CD4-positive, alpha-beta T cell (primary cell): ENCODE measurements at places on chromosomes 5 and 9.
A peak's percentile ranks its signal among the peaks of the same experiment; 100 is the strongest.

DNA sequence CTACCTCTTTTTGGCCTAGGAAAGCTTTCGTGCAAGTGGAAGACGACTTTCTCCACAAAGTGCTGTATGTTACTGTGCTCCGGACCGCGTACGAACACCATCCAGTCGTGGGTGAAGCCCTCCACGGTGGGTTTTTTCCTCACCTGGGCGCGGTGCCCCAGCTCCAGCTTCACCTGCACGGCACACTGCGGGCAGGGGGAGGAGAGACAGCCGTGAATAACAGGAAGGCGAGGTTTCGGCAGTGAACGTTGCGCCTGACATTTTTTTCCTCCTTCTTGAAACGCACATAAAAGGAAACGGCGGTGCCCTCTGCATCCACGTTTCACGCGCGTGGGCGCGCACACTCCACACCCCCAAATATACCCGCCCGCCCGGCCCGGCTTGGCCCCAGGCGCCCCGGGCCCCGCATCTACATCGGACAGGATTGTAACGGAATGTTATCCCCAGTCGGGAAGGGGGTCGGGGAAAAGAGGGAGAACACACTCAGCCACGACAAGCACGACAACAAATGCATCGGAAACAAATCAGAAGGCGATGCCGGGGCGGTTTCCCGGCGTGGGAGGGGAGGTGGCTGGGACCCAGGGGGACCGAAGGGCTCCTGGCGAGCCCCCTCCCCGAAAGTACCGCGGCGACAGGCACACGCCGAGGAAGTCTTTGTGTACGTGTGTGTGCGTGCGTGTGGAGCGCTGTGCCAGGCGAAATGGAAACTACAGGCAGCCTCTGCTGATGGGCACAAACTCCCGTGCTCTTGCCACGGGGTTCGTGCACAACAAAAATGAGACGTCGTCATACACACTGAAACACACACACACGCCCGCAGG, 1.4 kb downstream of the MLLT3 start:
- peak; percentile 80 for DNase-seq

- DNase-seq = no peak
These were observed 113.4 kb downstream of the MVB12B start for GRCh38 chr9:126439883-126440653.

DNA sequence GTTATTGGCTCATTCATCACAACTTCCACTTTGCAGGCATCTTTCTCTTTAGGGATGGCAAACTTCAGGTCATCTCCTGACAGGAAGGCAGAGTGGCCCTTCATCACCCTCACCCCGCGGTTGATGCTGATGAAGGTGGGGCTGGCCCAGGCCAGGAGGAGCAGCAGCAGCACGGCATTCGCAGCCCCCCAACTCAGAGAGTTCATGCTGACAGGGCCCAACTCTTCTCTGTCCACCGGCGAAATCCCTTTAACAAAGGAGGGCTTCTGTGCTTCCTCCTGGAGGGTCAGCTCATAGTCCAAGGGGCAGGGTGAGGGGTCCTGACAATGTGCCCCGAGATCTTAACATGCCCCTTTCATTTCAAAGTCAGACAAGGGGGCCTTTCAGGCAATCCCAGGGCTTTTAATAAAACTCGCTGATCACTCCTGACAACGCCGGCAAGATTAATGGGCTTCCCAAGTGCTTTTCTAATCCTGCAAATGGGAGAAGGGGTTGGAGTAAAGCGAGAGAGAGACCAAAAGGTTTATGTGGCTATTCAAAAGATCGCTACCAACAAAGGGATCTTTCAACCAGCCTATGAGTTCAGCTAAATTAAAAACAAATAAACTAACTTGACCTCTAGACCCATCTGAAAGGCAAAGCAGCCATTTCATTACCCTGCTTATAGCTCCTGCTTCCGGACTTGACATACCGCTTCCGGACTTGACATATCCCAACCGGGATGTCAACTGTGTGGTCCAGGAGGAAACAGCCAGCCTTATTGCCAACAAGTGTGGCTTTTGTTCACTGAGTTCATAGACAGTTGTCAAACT, 41.2 kb downstream of the FREM1 start:
- no peak for DNase-seq

DNA sequence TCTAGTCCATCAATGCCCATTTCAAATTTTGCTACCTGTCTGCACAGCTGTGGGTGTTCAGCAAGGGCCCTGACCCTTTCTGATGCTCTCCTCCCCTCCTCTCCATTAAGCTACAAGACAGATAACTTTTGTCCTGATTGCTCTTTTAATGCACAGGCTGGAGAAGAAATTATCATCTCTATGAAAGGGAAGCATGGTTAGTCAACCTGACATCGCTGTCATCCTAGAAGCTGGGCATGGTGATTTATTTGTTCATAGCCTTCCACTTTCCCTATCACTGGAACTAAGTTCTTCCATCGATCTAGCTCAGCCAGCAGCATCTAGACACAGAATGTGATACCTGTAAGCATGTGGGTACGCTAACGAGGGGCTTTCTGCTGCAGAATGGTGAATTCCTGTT, 50.1 kb downstream of the SLIT3 start:
- no peak for DNase-seq

GRCh38 chr9:113572076-113572861, 108.7 kb downstream of the RGS3 start:
- DNase-seq = no peak

GRCh38 chr5:82408033-82408432, 129.9 kb upstream of the RPS23 start:
- no peak for DNase-seq

DNA sequence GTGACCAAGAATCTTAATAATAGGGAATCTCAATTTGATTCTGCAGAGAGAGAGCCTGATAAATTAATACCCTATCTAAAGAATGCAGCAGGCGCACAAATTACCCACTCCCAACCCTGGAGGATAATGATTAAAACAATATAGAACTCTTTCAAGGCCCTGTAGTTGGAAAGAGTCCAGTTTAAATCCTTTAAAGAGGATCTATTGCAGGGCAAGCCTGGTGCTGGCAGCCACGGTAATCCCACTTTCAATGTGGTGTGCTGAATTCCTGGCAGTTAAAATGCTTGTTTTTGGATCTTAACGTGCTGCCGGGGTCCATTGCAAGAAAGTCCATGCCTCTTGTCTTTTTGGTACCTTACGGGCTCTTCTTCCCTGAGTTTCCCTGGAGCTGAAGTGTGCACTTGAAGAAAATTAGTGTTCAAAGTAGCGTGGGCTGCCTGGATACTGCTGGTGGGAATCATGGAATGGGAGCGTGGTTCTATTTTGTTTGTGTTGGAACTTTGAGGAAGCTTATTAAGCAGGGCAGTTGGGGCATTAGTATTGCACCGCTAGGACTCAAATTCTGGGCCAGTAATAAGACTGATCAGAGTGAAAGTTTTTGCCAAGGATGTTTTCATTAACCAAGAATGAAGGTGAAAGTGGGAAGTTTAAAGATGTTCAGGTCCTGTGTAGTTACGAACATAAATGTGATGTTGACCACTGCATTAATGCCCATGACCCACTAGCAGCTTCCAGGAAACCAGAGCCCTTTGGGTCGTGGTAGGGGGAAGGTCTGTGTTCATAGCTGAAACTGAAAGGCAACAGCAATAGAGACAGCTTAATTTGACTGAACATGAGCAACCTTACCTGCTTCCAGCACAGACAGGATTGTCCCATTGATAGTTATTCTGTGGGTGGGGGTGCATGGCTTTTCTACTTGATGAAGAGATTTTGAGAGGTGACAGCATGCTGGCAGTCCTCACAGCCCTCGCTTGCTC, 20.8 kb downstream of the MARCHF6 start:
- DNase-seq = no peak

DNA sequence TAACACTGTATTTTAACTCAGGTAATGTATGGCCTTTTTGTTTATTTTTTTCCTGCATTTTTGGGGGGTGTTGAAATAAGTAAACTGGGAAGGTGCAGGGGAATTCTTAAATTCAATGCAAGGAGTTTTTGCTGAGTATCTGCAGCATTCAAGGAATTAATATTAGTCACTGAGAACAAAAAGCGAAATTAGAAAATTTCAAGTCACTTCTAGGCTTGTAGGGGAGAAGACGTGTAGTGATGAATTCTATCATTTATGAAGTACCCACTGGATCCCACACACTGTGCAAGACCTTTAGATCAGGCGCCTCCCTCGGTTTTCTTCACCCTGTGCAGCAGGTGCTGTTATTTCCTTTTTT, 1.2 kb downstream of the EHMT1 start:
- no peak for DNase-seq

DNA sequence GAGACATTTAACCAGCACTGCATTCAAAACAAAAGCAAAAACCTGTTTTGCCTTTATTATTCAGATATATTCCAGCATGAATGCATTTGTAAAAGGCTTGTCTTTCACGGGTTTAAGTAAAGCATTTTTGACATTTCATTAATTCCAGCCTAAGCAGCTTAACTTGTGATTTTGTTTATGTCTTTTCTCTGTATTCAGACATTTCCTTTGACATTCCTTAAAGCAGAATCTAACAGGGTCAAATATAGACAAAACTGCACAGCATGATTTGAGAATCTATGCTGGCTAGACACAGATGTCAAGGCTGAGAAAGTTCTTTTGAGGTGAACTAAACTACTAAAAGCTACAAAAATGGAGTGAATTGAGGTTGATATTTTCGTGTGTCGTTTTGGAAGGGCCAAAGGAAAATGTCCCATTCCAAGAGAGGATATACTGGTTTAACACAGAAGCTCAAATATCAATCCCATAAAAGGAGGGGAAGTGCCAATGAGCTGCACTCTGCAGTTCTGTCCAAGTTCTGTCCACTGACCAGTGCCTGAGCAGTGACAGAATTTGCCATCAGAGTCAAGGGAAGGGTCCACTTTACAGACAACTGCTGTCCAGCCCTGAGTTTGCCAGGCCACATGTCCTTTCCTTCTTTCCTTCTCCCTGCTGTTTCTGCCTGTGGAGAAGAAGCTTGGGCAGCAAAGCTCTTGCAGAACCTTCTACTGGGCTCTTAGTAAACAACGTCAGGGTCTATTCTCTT, 198.7 kb upstream of the KLF9 start:
- DNase-seq = no peak

GRCh38 chr5:72895758-72896157, 60.1 kb upstream of the FCHO2 start:
- DNase-seq = no peak

DNA sequence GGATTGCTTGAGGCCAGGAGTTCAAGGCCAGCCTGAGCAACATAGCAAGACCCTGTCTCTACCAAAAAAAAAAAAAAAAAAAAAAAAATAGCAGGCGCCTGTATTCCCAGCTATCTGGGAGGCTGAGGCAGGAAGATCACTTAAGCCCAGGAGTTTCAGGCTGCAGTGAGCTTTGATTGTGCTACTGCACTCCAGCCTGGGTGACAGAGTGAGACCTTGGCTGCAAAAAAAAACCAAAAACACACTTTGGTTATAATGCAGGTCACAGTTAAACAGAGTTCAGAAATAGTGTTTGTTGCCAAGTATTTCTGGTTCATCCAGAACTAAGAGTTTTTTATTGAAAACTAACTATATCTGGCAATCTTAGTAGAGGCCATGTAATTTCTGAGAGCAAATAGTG, 24.1 kb upstream of the IL6ST start:
- DNase-seq = no peak

GRCh38 chr5:132226516-132227234, 978 bp downstream of the P4HA2 start:
- no peak for DNase-seq

DNA sequence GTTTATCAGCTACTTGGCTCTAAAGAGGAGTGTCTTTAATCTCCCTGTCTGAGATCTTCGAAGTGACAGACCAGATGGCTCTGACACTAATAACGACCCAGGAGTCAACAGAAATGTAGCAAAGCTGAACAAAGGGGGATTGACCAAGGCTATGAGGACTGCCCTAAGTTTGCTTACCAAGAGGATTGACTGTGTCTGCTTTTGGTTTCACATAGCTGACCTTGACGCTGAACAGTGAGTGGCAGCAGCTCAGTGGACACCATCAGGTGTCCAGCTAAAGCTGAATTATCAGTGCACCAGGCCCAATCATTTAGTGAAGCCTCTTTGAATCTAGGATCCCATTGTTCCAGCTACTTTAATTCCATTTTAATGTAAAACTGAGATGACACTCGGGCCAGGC, 262.6 kb downstream of the COX7C start:
- no peak for DNase-seq

- no peak for DNase-seq
These were observed 1.0 kb downstream of the PHPT1 start for GRCh38 chr9:136849960-136850865.
